HFFc6 (cell line): ENCODE measurements at places on chromosomes 1 and 21. TPM values are rescaled to one million over a fixed set of nuclear protein-coding genes. Genes with fewer than 3 reads are reported as not detected.

DNA sequence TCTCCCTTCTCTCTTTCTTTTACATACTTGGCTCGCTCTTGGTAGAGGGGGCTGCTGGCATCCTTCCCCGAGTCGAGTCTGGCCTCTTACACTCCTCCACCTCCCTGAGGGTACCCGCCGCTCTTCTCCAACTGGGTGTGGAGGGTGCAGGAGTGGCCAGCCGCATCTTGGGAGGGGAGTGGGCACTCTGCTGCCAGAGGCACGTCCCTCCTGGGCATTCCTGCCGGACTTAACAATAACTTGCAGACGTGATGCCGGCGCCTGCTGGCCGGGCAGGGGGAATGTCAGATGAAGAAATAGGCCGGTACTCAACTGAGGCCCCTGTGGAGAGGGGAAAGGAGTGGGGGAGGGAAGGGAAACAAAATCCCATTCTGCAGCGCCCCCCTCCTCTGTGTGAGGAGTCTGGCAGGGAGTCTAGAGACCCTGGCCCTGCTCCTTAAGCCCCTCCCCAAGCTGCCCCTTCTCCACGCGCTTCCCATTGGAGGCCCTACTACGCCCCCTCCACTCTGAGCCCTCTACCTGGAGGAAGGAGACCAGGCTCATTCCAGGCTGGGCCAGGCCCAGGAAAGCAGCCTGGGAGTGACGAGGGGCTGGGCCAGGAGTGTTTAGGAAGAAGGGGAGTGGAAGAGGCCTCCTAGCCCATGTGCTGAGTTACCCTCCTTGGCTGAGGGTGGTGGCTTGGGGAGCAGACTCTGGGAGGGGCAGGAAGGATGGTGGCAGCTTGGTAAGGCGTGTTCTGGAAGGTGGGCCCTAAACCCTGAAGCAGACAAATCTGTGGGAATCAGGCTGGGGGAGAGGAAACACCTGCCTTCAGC is 1.8 kb downstream of the ATP2B4 start:
- peak overlapping the region; percentile 93 for H3K27ac ChIP-seq
- peaks cover 3% of the 10 kb centered on the region for H3K27me3 ChIP-seq
- H3K36me3 ChIP-seq = peaks cover 43% of the 10 kb centered on the region

GRCh38 chr21:15264084-15264665 is 199.4 kb upstream of the NRIP1 start:
- H3K27ac ChIP-seq = no peak overlapping the region
- no peak overlapping the region for H3K4me3 ChIP-seq
- H3K27me3 ChIP-seq = no peaks in the 10 kb centered on the region
- no peak for DNase-seq
- H3K36me3 ChIP-seq = no peaks in the 10 kb centered on the region
- H3K4me1 ChIP-seq = no peaks in the 10 kb centered on the region

HSD3B2 gene
- not detected in 3 replicates for total RNA-seq

ADGRB2 gene
- 6.7 to 8.0 TPM (median 7.4 TPM) in 3 replicates for total RNA-seq

DNA sequence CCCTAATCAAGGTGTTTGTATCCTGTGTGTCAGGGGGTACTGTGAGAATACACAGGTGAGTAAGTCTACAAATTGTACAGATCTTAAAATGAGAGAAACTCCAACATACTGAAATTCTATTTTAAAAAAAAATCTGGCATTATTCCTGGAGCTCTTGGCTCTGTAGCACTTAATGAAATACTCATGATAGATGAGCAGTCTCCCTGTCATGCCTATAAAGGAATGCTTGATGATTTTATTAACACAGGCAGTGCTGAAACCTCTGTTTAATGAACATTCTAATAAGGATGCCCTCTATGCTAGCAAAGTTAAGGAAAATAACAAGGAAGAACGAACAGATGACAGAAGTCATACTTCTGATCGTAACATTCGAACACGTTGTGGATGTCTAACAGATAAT is 233.9 kb upstream of the NEGR1 start:
- no peaks in the 10 kb centered on the region for H3K36me3 ChIP-seq
- no peak overlapping the region for H3K27ac ChIP-seq
- H3K27me3 ChIP-seq = no peaks in the 10 kb centered on the region
- DNase-seq = no peak
- peaks cover 3% of the 10 kb centered on the region; the same call in 1 of the 2 replicates for H3K4me1 ChIP-seq

ORC1 gene
- total RNA-seq = 3.2 to 8.0 TPM (median 5.8 TPM) in 3 replicates

DNA sequence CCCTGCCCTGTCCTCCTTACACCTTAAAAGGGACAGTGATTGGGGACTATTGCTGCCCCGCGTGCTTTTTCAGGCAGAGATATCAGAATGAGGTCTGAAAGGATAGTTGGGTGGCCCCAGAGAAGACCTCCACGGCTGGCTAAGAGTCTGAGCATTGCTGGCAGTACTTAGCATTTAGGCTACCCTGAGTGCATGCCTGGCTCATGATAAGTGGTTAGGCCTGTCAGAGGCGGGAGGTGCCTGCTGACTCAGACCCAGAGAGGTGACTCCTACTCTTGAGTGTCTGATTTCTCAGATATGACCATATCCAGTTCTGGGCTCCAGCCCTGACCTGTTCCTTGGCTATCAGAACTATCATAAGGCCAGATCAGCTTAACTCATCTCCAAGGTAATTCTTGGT is 213.7 kb downstream of the PBX1 start:
- DNase-seq = peak; percentile 97
- H3K27me3 ChIP-seq = peaks cover 2% of the 10 kb centered on the region; the same call in 1 of the 2 replicates
- peak overlapping the region; percentile 89 for H3K27ac ChIP-seq
- H3K4me1 ChIP-seq = peaks cover 79% of the 10 kb centered on the region

CREB3L4 gene
- total RNA-seq = 3.9 to 4.5 TPM (median 4.1 TPM) in 3 replicates

DNA sequence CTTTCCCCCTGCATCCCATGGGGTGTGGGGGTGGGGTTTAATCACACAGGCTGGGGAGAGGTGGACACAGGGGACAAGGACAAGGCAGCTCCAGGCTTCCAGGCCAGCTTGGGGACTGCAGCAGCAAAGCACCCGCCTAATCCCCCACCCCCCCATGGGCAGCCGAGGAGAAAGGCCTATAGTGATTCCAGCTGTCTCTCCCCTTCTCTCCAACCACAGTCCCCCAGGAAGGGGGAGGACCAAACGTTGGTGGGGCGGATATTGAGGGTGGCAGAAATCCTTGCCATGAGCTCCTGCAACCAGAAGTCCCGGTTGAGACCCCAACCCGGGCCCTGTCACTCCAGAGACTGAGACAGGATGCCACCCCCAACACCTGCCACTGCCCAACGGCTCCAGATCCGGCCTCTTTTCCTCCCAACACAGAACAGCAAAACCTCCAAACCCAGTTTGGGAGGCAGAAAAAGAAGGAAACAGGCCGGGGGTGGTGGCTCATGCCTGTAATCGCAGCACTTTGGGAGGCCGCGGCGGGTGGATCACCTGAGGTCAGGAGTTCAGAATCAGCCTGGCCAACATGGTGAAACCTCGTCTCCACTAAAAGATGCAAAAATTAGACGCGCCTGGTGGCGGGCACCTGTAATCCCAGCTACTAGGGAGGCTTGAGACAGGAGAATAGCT is 1.7 kb downstream of the EPHA2 start:
- peaks cover 68% of the 10 kb centered on the region for H3K4me1 ChIP-seq
- peak overlapping the region; percentile 91 for H3K4me3 ChIP-seq
- H3K27ac ChIP-seq = peak overlapping the region; percentile 88
- H3K27me3 ChIP-seq = peaks cover 2% of the 10 kb centered on the region; the same call in 1 of the 2 replicates
- peaks cover 25% of the 10 kb centered on the region for H3K36me3 ChIP-seq
